ENCODE measurements at places on chromosomes 7 and 10.

DNA sequence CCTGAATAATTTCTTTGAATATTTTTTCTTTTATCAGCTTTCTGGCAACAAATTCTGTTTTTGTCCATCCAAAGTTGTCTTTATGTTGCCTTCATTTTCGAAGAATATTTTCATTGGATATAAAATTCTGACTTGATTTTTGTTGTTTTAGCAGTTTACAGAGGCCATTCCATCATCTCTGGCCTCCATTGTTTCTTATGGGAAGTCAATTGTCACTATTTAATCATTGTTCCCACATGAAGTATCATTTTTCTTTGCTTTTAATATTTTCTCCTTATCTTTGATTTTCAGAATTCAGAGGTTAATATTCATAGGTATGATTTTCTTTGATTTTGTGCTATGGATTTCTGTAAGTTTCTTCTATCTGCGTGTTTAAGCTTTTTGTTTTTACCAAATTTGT, 512.6 kb downstream of the LRMDA start:
- DNase-seq, result no peak

GRCh38 chr7:98760201-98760651, 109.6 kb downstream of the TMEM130 start:
- no peak for DNase-seq

- peak; percentile 20 for DNase-seq
These were observed 107.8 kb downstream of the CUBN start for GRCh38 chr10:17021656-17022465.

- peak; percentile 69 for DNase-seq
These were observed at the start of gene TBX20 for GRCh38 chr7:35253710-35254495. Gene TBX20 (minus strand): TSS chr7:35254100. CDS start chr7:35253620, 480 bp downstream.

GRCh38 chr10:22305721-22306120, 10.5 kb upstream of the COMMD3 start:
- no peak for DNase-seq

- DNase-seq, result no peak
These were observed 59.0 kb upstream of the AGR3 start for GRCh38 chr7:16940776-16941175.

DNA sequence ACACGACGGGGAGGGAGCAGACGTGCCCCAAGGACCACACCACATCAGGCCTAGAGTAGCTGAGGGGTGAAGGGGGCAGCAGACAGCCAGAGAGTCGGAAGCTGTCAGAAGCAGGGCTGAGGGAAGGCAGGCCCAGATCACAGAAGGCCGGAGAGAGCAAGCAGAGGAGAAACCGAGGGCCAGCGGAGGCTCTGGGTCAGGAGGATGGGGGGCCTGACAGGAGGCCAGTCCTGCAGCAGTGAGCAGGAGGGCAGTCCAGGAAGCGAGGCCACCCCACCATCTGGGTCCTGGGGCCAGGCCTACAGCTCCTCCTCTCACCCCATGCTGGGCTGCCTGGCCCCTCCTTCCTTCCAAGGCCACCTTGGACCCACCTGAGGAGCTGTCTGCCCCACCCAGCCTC, 20.3 kb downstream of the SLIT1 start:
- DNase-seq, result no peak

DNA sequence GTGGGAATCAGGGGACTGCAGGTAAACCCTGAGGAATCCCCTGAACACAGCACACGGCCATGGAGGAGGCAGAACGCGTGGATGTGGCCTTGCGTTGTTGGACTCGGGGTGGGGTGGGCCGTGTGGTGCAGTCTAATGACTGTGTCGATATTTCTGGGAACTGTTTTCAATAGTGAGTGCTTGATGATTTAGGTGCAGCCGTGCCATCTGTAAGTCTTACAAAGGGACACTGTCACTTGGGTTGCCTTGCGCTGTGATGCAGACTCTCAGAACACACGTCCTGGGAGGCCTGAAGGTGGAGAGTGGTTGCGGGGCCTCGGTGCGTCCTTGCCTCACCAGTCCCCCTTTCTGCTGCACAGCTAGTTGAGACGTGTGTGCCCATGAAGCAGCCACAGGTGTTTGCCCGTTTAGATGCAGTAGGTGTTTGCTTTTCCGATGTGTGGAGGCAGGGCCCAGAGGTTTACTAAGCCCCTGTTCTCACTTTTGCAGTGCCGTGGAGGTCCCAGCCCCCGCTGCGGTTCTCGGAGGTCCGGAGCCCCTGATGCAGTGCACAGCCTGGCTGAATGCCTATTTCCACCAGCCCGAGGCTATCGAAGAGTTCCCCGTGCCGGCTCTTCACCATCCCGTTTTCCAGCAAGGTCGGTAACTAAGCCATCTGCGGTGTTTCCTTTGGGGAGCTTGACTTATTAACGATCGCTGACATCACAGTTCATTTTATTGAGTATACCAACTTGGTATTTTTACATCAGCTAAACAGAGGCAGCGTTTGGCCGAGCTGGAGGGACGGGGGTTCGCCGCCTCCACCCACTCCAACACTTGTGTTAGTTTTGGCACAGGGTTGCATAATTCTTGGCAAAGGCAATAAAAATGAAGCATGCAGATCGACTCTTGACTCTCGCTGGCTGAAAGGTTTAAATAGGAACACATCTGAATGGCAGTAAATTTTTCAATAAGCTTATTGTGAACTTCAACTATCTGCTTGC, 240.7 kb downstream of the MGMT start:
- no peak for DNase-seq

- DNase-seq, result no peak
These were observed 1.4 kb downstream of the HABP2 start for GRCh38 chr10:113554214-113554613.

DNA sequence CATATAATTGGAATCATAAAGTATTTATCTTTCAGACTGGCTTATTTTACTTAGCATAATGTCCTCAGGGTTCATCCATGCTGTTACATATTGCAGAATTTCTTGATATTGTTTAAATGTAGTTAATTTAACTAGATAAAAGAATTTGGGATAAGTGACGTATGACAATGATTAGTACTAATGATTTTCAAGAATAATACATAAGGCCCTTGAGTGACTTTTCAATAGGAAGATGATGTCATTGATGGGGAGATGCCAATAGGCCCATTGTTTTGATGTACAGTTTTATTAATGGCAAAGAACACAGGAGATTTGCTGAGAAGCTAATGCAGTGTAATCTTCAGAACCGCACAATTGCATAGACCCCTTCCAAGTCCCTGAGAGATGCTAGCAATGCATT, 537.4 kb upstream of the PHF14 start:
- no peak for DNase-seq

GRCh38 chr7:129678606-129679005, 67.1 kb downstream of the NRF1 start:
- DNase-seq, result no peak

- DNase-seq, result no peak
These were observed 18.5 kb downstream of the SFTPA1 start for GRCh38 chr10:79628988-79629954.

- DNase-seq, result no peak
These were observed 128.6 kb downstream of the WDR37 start for GRCh38 chr10:1184541-1185430.

GRCh38 chr7:81816312-81816711, 46.5 kb upstream of the HGF start:
- DNase-seq, result no peak

- no peak for DNase-seq
These were observed 322.6 kb downstream of the TFEC start for GRCh38 chr7:115708013-115708341.

- no peak for DNase-seq
These were observed 27.6 kb downstream of the ANKRD7 start for GRCh38 chr7:118252087-118252486.

DNA sequence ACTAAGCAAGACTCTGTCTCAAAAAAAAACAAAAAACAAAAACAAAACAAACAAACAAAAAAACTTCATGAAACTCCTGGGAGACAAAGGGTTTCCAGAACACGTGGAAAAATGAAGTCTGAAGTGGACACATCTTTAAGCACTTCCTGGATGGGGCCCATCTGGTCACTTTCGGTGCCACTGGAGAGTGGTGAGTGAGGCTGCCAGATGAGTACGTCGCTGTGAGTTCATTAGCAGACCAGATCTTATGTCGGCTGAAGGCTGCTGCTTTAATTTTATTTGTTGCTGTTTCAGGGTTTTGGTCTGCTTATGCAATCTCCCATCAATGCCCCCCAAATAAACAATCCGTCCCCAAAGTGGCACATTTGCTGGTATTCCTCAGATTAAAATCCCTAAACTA, 64.4 kb downstream of the NPTX2 start:
- DNase-seq, result no peak

DNA sequence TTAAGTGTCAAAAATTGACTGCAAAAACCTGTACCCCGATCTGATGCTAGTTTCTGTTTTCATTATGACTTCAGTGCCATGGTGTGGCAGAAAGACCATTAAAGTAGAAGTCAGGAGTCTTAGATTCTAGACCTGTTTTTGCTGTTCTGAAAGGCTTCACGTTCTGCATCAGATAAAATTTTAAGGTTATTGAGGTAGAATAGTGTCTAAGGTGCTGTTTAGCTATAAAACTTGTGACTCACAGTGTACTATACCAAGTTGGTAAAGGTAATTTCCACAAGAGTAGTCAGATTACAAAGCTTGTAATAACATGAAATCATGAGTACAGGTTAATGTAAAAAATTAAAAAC, 38.6 kb downstream of the ZNRF2 start:
- DNase-seq, result no peak

- no peak for DNase-seq
These were observed 9.7 kb upstream of the ZNF485 start for GRCh38 chr10:43596546-43596945.

DNA sequence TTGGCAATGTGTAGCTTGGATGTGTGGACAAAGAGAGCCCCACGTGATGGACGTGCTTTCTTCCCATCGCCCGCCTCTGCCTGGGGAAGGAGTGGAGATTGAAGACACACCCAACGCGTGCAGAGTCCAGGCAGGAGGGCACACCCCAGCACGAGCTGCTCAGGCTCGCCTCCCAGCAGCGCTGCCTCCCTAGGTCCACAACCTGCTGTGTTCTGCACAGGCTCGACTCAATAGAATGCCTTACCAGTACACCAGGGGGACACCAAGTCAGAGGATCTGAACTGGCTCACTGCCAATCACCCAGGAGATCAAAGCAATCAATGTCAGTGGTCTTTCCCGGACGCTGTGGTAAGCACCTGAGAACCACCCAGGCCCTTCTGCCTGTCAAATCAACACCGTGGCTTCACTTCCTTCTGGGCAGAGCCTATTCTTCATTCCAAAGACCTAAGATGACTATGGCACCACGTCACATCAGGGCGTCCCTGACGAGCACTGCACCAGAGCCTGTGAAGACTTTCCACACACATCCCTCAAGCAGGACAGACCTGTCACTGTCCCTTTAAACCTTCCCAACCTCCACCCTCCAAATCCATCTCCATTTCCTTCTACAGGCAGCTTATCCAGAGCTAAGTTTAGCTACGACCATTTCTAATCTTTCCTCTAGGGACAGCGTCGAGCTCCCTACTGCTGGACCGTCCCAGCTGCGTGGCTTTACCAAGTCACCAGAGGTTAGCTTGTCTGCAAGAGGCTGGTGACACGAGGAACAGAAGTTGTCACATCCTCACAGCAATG, 72.3 kb downstream of the AMZ1 start:
- DNase-seq, result peak; percentile 53

DNA sequence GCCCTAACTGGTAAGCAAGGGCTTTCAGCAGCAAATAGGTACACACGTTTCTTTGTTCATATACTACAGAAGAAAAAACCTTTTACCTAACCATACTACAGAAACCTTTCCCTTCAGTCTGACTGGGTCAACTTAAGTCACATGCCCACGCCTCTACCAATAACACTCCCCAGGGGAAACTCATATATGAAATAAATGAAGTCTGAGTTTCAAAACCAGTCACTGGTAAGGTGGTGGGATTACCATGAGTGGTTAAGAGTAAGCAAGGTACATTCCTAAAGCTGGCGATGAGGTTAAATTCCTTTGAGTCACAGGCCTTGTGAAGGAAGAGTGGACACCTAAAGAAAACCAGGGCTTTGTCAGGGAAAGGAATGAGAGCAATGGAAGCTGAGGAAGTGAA, 21.4 kb upstream of the KIF20B start:
- no peak for DNase-seq

- DNase-seq, result no peak
These were observed 170.6 kb upstream of the LANCL2 start for GRCh38 chr7:55194522-55194921.

GRCh38 chr7:37932543-37932942, 12.1 kb downstream of the EPDR1 start:
- no peak for DNase-seq

- no peak for DNase-seq
These were observed at the start of gene ADIRF for GRCh38 chr10:86968271-86968993. Gene ADIRF (plus strand): TSS chr10:86968482. CDS start chr10:86968545, 63 bp downstream.

GRCh38 chr7:38217672-38218071, 39.6 kb downstream of the STARD3NL start:
- DNase-seq, result no peak

GRCh38 chr10:92164036-92164696, 126.7 kb downstream of the CPEB3 start:
- no peak for DNase-seq

- no peak for DNase-seq
These were observed 108.8 kb upstream of the LRGUK start for GRCh38 chr7:134018306-134018705.
